ENCODE measurements at places on chromosomes 7 and 10.

DNA sequence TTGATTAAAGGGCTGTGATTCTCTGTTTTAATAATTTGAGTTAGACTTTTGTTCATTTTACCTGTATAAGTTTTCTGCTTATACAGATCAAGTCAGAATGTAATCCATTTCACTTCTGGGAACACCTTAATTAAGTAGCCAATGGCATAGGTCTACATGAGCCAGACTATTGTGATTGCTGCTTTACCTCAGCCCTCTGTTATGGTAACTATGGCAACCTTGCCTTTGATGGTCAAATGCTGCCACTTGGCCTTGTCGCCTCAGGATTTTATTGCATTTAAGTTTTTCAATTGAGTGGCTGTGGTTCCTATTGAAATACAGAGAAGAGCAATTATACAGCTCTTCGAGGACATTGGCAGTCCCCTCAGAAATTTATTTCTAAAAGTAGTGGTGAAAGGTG, 64.3 kb upstream of the TMEM106B start:
- DNase-seq, result no peak

DNA sequence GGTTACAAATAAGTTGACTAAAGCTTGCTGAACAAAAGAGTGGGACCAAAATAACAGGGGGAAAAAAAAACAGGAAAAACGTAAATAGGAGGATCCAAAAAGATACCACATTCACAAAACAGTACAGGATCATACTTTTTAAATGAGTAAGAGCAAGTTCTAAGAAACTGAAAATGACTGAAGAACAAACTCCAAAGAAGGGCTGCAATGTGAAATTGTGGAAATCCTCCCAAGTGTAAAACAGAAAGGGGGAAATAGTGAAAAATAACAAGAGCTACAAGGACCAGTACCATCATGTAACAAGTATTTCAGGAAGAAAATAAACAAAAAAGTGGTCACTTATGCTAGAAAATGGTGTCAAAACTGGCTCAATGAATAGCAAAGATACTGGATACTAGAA, 46.3 kb downstream of the PDSS1 start:
- DNase-seq, result no peak

DNA sequence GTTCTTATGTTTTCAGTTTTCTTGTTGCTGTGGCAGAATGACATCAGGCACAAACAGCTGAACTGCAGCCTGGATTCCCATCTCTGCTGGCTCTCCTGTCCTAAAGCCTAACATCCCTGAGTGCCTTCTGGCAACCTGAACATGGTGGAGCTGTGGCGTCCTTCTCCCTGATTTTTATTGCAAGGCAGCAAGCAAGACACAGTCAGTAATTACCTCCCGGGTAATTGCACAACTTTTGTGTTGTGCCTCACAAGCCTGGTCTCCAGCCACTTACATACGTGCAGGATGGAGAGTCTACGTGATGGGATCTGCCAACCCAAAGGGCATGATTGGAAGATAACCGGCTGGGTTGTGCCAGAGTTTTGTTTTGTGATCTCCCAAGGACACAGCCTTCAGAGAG, 116.1 kb upstream of the PARD3 start:
- DNase-seq, result no peak

- no peak for DNase-seq
Observed at GRCh38 chr10:71749396-71749795, 23.9 kb downstream of the VSIR start.

DNA sequence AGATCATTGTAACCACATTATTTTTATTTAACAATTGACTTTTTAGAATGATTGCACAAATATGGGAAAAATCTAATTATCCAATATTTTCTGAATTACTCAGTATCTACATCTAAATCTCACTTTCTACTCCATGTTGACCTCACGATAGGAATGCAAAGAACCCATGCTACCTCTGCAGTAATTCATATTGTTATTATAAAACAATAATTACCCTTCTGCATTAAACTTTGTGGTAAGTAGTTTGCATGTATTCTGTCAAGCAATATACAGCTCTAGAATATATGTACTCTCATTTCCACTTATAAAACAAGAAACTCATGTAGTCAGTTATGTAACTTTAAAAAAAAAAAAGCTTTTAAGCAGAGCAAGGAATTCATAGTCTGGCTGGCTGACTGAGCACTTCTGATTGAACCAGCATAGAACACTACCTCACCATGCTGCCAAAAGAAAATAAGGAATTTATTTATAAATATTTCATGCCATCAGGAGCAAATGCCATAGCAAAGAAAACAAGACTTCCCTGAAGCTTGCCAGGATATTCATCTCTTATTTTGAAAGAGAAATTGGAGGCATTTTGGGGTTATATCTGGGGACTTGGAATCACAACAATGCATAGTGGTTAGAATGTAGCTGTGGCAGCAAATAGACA, 895.7 kb downstream of the XPNPEP1 start:
- DNase-seq, result no peak

DNA sequence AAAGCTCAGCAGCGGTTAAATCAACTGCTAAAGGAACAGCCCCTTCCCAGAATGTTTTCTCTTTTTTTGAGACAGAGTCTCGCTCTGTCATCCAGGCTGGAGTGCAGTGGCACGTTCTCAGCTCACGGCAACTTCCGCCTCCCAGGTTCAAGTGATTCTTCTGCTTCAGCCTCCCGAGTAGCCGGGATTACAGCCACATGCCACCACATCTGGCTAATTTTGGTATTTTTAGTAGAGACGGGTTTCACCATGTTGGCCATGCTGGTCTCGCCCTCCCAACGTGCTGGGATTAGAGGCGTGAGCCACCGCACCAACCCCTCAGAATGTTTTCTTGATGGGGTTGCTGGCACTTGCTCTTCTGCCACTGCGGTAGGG, 59.8 kb upstream of the IL6 start:
- DNase-seq, result no peak

GRCh38 chr10:115649217-115649616, 556.1 kb downstream of the ATRNL1 start:
- no peak for DNase-seq

Data from NCI-H1436 (cell line).